ENCODE measurements at places on chromosomes 1 and 21. TPM values are rescaled to one million over a fixed set of nuclear protein-coding genes. Genes with fewer than 3 reads are reported as not detected.
A peak's percentile ranks its signal among the peaks of the same experiment; 100 is the strongest.

ATXN7L2 gene
- 0.99 TPM for total RNA-seq

S100A6 gene
- 1,896 TPM for total RNA-seq

F11R gene
- total RNA-seq = 242 TPM

SLC44A3 gene
- total RNA-seq = 1.2 TPM

APCS gene
- not detected for total RNA-seq

DMRTA2 gene
- total RNA-seq = not detected

KRTCAP2 gene
- 121 TPM for total RNA-seq

TTC39A gene
- 1.2 TPM for total RNA-seq

FNDC5 gene
- total RNA-seq = 0.40 TPM

DNA sequence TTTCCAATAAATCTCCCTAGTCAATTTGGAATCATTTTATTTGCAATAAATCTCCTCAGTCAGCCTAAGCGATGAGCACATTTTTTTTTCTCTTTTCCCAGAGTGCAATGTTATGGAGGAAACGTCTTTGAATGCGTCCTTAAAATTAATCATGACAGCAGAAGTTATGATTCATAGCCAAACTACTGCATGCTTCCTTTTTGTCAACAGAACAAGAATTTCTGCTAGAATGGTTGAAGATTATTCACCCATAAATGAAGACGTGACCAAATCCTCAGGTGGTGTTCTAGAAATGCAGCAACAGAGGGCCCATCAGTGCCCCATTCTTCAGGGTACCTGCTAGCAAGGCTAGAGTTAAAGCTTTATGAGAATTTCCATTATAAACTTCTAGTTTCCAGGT lies 407.9 kb upstream of the PKN2 start:
- DNase-seq = peak; percentile 8

- no peak for DNase-seq
Measured at GRCh38 chr1:182527680-182528079, 61.4 kb downstream of the RNASEL start.

DNA sequence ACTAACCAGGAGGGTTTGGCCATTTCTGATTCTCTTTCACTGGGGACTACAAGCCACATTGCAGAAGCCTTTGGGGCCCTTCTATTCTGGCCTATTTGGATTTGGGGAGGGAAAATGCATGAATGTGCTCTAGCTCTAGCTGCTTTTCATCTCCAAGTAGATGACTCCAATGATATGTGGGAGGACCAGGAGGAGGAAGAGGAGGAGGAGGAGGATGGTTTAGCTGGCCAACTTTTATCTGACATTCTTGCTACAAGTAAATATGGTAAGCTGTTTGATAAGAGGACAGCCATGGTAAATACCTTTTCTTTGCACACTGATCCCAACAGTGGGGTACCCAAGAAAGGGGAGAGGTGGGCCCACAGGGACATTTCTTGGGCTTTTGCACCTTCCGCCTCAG lies 14.0 kb upstream of the SHISA4 start:
- no peak for DNase-seq

- no peak for DNase-seq
Measured at GRCh38 chr1:205878026-205878425, 28.1 kb upstream of the PM20D1 start.

DNA sequence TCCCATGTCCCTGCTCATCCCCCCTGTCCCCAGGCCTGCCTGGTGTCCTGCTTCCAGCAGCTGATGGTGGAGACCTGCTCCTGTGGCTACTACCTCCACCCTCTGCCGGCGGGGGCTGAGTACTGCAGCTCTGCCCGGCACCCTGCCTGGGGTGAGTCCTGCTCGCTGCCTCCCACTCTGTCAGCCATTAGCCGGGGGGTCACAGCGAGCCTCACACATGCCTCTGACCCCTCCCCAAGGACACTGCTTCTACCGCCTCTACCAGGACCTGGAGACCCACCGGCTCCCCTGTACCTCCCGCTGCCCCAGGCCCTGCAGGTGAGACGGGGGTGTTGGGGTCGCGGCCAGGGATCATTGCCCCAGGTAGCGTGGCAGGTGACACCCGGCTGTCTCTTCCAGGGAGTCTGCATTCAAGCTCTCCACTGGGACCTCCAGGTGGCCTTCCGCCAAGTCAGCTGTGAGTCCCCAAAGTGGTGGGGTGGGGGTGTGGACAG lies 10.0 kb downstream of the SCNN1D start:
- no peak for DNase-seq

GRCh38 chr1:222754366-222755139 lies 17.6 kb downstream of the FAM177B start:
- peak; percentile 13 for DNase-seq

DNA sequence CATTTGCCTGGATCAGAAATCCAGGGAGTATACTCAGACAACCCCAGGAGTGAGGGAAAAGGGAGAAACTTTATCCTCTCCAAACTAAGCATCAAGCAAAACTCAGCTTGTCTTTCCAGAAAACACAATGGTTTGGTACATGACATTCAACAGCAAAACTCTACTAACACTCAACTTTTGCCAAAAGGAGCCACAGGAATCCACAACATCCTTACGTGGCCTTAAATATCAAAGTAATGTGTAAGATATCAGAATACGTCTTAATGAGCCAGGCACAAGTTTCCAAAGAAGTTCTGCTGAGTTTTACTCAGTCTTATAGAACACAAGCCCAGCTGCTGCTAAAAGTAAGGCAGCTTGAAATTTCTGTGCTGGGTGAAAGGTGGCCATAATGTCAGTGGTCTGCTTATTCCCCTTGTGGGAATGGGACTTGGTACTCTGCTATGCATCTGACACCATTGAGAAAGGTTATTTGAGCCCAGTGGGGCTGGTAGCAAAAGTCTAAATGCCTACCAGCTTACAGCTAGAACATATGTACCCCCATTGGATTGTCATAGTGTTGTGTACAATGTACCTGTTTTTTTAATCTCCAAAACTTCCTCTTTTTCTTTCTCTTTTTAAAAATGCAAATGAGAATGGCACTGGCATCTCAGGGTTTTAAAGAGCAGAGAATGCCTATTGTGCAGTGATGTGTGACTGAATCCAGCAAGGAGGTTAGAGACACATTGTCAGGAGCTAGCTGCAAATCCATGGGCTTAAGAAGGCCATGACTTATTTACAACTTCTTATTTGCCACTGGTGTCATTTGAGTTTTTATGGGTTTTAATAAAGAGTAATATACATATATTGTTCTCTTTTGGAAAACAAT lies 62.0 kb upstream of the ST6GALNAC3 start:
- DNase-seq = no peak

GRCh38 chr1:59506952-59507351 lies 210.1 kb downstream of the FGGY start:
- no peak for DNase-seq

- DNase-seq = no peak
Measured at GRCh38 chr1:205843036-205843859, 6.7 kb downstream of the PM20D1 start.

DNA sequence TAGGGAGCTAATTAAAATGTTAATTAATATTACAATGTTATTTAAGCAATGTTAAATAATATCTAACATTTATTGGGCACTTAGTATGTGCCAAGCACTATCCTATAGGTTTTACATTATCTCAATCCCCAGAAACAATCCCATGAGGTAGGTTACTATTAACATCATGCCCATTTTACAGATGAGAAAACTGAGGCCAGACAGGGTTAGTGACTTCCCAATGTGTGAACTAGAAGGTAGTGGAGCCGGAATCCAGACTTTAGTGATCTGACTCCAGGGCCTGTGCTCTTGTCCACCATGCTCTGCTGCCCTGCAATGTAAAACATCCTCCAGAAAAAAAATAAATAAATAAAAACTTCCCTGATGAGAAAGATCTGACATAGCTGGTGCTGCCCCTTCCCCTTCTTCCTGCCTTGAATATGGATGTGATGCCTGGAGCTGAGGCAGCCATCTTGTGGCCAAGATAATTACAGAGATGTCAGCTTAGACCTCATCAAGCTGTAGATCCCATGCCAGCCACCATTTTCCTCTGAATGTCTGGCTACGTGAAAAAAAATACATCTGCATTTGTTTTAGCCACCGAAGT lies 7.6 kb upstream of the CELA2A start:
- no peak for DNase-seq

DNA sequence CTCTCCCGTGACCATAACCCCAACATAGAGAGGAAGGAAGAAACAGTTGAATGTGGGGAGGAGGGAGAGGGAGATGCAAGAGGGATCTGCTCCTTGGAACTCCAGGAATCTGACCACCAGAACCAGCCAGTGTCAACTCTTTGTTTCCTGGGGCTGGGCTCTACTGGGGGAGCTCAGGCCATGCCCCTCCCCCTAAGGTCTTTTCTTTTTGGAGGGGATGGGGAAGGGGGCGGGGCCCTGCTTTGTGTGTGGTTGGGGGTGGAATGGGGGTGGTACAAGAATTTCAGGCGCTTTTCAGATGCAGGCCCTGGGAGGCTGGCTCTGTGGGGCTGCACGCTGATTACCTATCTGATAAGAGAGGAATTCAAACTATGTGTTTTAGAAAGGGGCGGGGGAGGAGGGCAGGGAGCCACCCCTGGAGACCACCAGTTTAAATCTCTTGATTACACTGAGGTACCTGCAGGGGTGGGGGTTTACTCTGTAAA lies 8.3 kb downstream of the LIN28A start:
- no peak for DNase-seq

DNA sequence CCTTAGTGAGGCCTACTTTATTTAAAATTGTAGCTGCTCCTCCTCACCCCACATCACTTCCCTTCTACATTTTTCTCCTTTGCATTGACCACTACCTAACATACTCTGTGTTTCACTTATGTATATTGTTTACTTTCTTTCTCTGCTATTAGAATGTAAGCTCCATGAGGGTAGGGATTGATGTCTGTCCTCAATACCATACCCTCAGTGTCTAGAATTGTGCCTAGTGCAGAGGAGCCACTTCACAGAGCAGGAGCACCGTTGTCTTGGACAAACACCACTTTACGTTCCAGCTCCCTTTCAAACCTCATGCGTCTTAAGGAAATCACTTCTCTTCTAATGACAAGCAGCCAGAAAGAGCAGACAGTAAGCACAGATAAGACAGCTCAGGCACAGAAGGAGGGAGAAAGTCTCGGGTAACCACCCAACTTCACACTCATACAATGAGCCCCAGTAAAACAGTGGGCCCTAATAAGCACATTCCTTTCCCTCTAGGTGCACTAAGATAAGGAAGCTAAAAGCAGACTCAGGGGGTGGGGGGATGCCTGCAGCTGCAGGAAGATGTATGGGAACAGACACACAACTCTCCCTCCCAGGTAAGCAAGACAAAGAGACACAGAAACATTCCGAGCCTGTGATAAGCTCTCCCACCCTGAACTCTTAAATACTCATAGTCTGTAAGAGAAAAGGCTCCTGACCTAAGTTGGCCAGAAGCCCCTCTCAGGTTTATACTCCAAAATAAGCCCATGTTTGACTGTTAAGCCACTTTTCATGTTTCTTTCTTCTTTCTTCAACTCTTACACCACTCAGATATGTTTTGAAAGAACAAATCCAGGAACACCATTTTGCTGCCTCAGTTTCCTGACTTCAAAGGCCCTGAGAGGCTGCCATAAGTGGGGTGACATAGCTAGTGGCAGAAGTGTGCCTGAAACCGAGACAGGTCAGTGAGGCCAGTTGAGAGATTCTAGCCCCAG lies 7.1 kb upstream of the PLEKHM2 start:
- DNase-seq = no peak

- no peak for DNase-seq
Measured at GRCh38 chr21:39452207-39452969, 618 bp downstream of the SH3BGR start.

DNA sequence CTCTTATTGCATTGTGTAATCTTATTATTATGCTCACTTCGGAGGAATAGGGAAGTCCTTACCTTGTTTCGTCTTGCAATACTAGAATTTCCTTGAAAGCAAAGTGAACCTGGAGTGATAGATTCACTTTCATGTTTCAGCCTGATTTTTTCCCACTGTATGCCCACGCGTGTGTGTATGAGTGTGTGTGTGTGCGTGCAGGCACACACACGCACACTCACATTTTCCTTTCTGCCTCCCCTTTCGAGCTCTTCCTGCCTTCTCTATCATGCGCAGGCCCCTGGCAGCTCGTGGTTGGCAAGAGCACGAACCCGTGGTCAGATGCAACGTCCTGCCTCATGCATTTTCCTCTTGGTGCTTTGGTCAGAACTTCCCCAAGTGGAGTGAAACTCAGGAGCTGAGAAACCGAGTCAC lies at the start of gene GCSAML:
TSS of gene GCSAML (plus strand) at position 366 of the 414 bp plus-strand sequence. CDS start 58 bp downstream, outside the sequence.
- no peak for DNase-seq

DNA sequence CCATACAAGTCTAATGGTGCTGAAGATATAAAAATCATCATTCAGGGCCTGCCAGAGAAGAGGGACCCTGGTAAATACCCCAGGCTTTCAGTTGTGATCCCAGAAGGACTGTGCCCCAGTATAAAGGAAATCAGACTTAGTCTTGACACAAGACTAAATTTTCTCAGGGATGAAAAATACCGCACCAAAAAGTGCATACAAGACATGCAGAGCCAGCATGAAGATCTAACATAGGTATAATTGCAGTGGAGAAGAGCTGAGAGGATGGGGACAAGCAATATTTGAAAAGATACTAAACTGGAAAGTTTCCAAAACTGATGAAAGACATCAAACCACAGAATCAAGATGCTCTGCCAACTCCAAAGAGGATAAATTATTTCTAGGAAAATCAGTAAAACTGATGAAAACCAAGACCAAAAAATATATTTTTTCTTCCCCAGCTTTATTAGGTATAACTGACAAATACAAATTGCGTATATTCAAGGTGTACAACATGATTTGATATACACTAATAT lies 17.7 kb upstream of the SIM2 start:
- DNase-seq = no peak

GRCh38 chr21:46605767-46606426 lies 1.0 kb upstream of the S100B start:
- DNase-seq = no peak

DNA sequence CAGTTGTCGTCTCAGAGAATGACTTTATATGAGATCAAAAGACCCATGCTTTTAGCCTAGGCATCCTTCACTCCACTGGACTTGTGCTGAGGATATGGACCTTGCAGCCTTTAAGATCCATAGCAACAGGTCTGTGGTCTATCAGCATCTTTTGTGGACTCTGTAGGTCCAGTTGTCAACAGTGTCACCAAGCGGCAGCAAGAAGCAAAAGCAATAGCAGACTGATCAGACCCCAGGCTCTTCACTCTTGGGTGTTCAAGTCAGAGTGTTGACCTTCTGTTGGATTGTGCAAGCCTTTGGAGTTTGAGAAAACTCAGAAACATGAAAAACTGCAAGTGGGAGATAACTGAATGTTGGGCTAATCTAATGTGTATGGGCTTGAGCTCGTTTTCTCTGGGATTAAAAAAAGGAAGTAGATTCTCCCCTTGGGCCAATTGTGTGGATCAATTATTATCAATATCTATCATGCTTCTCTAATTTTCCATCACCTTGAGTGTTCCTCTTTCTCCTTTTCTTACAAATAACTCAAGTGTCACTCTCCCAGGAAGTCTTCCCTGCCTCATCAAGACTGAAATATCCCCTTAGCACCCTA lies 144.2 kb downstream of the LYPLAL1 start:
- no peak for DNase-seq

All from pulmonary artery endothelial cell (primary cell).